Urinary bladder (tissue), 4 donors: ENCODE measurements at places on chromosomes 7 and 10. TPM values are rescaled to one million over a fixed set of nuclear protein-coding genes. Genes with fewer than 3 reads are reported as not detected.
A peak's percentile ranks its signal among the peaks of the same experiment; 100 is the strongest.

DNA sequence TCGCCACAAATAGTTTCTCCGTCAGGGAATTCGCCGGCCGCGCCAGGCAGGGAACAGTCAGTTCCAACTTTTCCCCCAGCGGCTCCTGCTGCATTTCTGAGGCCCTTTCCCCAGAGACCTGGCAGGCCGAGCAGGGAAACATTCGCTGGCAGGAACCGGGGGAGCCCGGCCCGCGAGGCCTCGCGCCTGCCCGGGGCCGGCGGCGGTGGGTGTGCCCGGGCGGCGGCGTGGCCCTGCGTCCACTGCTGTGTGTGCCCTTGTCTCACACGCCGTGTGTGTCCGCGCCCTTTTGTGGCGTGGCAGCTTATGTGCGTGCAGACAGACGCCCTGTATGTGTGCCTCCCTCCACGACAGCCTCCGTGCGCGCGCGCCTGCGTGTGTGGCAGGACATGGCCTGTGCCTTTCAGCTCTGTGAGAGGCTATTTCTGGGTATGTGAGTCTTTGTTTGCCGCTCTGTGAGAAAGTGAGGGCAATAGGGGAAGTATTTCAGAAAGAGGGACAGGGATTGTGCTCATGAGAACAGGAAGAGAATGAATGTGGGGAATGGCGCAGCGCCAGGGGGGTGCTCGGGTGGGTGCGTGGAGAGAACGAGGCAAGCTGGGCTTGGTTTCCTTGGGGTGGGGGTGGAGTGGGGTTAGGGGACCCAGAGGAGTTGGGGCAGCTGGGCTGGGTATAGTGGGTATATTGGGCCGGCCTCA lies 689 bp upstream of the SMARCD3 start:
- no peak for DNase-seq

GRCh38 chr7:11714676-11715075 lies 117.3 kb downstream of the THSD7A start:
- DNase-seq = no peak

GRCh38 chr7:124349443-124349842 lies 316.6 kb upstream of the TMEM229A start:
- no peak for DNase-seq

GRCh38 chr10:113435881-113436280 lies 117.0 kb upstream of the HABP2 start:
- no peak for DNase-seq

- DNase-seq = no peak
Measured at GRCh38 chr7:93046641-93047040, 71.1 kb downstream of the SAMD9 start.

- no peak for DNase-seq
Measured at GRCh38 chr7:91320366-91321078, 56.3 kb downstream of the FZD1 start.

DNA sequence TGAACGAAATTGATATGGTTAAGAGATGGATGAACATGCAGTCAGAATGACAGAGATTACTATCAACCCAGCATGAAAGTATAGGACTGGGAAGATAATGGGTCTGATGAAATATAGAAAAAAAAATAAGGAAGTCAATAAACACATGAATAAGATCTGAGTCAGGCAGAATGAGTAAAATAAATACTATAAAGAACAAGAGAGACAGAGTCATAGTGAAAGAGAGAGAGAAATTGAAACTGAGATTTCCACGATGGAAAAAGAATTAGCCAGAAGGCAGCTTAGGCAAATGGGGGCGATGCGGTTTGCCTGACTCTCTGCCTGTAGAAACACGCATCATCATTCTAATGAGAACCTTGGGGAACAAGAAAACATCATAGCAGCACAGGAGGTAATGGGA lies 26.6 kb downstream of the SEMA3D start:
- DNase-seq = no peak

GRCh38 chr10:25180801-25181200 lies 6.0 kb downstream of the GPR158 start:
- DNase-seq = no peak

DNA sequence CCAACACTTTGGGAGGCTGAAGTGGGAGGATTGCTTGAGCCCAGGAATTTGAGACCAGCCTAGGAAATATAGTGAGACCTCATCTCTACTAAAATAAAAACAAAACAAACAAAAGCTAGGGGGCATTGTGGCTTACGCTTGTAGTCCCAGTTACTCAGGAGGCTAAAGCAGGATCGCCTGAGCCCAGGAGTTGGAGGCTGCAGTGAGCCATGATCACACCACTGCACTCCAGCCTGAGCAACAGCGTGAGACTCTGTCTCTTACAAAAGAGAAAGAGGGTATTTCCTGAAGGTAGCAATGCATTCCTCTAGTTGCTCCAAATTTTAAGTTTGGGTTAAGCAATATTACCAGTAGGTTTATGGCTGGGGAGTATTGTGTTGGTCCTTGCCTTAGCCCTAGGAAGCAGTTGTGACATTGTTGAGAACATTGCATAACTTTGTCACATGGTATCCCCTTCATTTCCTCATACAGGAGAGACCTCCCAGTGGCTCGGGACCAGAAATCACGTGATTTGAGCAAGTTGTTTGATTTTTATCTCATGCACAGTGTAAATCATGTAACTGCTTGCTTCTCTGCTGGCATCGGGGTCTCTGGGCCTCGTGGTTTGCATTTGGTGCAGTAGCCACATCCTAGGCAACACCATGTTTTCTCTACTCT lies 23.3 kb upstream of the SMARCD3 start:
- DNase-seq = peak; percentile 47

DNA sequence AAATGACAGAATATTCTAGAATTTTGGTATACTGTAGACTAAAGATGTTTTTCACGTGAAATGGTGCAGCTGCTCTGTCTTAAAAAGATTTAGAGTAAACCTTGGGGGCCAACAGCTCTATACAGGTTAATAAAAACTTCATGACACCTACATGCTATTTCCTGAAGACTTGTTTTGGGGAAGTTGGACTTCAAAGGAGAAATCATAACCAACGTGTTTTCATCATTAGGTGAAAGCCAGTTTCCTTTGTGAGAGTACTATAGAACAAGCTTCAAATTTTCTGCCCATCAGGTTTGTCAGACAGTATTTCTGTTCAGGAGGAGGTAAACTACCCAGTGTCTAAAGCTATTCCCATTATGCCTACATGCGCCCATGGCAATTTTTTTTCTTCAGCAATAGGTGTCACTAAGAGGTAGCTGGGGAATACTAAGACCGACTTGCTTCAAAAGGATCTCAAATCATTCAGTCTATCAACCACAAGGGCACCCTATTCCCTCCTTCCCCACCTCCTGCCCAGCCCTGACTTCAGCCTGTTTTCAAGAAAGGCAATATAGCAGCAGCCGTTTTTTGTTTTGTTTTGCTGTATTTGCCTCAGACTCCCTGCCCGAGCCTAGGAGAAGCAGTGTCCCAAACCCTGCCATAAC lies 237.3 kb upstream of the SP8 start:
- no peak for DNase-seq

Gene ATOH7
- 0.06 TPM for polyA plus RNA-seq

Gene LEP
- 5.3 TPM for polyA plus RNA-seq

Gene C10orf143
- polyA plus RNA-seq = 7.7 TPM

Gene MIOS
- polyA plus RNA-seq = 18.0 TPM

Gene DKK1
- polyA plus RNA-seq = 75.6 TPM
